ENCODE measurements at places on chromosomes 3 and 15.

- DNase-seq, result no peak
Observed at GRCh38 chr3:197302696-197303341, 4.4 kb upstream of the DLG1 start.

DNA sequence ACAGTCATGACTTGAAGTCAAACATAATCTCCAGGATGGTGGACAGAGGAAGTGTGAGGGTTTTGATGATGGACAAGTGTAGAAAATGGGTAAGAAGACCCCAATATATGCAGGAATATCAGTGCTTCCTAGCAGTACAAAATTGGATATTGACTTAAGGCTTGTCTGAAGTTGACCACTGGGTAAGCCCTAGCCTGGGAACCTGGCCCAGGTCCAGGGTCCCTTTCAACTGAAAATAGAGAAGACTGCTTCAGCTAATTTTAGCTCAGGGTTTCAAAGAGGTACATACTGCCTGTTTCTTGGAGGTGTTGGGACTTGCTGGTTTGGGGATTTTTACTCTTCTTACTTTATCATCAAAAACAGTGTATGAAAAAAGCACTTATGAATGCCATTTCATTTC, 4.7 kb downstream of the NR1D2 start:
- peak; percentile 21 for DNase-seq

- DNase-seq, result no peak
Observed at GRCh38 chr15:79942741-79943481, 28.1 kb downstream of the BCL2A1 start.

- no peak for DNase-seq
Observed at GRCh38 chr3:187661267-187661666, 8.9 kb downstream of the SST start.

DNA sequence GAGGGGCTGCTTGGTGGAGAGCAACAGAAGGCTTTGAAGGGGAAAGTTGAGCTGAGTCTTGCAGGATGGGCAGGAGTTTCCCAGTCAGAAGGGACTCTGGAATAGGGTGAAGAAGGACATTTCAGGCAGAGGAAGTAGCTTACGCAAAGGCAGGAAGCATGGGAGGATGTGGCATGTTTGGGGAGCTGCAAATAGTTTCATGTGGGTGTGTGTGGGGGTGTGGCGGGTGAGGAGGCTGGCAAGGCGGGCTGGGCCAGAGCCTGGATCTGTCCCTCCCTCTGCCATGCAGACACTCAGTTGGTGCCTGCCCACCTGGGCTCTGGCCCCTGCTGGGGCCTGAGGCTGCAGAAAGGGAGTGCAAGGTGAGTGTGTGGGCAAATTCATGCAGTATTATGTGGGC, 10.4 kb downstream of the TEX264 start:
- DNase-seq, result peak; percentile 57

DNA sequence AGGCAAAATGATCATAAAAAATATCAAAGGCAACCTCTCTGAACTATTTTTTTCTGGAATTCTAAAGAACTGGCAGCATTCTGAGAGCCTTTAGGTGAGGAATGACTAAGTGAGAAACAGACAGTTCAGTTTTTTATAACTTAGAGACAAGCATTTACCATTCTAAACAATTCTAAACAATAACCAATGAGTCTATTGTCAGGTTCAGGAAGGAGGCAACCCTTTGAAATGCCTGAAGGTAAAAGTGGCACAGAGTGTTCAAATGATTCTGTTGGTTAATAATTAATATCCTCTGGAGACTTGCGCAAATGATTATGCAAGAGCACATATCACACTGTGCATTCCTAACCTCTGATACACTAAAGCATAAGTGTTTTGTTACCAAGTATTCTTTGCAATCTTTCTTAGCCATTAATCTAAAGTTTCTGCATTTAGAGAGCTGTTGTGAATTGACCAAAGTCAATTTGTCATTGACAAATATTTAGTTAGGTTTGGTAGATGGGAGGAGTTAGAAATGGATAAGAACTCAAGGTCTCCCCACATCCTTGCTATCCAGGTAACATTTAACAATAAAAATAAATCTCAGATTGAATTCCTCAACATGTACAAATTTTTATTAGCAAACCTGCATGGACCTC, 9.2 kb upstream of the TGFBR2 start:
- no peak for DNase-seq

- peak; percentile 9 for DNase-seq
Observed at GRCh38 chr3:67819447-67819846, 165.0 kb upstream of the SUCLG2 start.
